ENCODE measurements at places on chromosomes 4 and X. TPM values are rescaled to one million over a fixed set of nuclear protein-coding genes. Genes with fewer than 3 reads are reported as not detected.

The DDX53 gene
- total RNA-seq = not detected

The ARMCX1 gene
- 11.0 TPM for total RNA-seq

The TMSB15A gene
- 6.1 TPM for total RNA-seq

The SPANXD gene
- total RNA-seq = not detected

The HERC5 gene
- 19.3 TPM for total RNA-seq

The PNMA3 gene
- total RNA-seq = 2.3 TPM

The CTBP1 gene
- 98.2 TPM for total RNA-seq

The SLC49A3 gene
- total RNA-seq = 1.2 TPM

The EMCN gene
- total RNA-seq = 7.9 TPM

DNA sequence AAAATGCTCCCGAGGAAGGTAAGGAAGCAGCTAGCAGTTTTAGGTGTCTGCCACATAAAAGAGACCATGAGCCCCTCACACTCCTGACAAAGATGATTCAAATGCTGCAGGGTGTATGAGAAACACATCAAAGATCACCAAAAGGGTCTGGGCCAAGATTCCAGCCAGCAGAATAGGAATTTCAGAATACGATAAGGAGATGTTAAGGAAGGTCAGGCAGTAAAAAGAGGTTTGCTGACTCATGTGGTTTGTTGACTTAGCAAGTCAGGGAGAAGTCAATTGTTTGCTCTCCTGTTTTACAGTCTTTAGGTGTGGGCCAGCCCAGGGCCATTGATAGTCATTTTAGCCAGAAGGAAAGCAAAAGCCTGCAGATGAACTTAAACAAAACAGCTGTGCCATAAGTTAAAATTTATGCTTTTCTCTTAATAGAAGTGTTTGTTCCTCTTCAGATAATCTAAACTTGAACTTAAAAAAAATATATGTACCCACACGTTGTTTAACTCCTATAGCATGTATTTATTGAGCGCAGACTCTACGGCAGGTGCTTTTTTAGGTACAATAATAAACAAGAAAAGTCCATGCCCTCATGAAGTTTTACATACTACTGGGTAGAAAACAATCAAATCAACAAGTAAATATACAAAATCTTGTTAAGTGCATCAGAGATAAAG lies 115.6 kb downstream of the CAMK2D start:
- DNase-seq = no peak

GRCh38 chrX:100717363-100717762 lies 14.6 kb downstream of the SYTL4 start:
- no peak for DNase-seq

DNA sequence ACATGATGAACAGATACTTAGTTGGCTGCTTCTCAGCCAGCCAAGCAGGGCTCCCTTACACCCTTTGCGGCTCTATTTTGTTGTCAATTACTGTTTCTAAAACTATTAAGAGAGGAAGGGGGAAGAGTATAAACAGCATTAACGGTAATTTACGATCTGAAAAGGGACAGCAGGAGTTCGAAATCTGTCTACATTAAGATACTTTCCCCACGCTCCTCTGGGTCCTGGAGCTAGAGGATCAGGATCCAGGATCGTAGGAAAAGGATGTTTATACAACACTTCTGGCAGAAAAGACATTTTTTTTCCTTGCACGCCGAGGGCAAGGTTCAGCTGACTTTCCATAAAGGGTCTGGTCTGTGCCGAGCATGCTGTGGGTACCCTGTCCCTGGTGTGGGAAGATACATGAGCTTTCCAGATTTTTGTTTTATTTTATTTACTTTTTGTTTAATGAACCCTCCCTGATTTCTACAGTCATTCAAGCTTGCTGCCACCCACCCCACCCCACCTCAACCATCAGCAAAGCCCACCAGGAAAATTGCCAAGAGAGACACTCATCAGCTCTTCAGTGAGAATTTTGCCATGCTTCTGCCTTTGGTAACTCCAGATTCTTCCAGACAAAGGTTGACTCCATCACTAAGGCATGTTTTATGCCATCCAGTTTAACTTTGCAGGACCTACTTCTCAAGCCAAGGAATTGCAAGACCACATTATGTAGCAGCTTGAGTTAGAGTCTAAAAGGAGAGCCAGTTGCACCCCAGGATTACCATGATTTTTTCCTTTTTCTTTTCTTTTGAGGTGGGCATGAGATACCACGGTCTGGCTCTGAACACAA lies 188.1 kb downstream of the QDPR start:
- DNase-seq = no peak

DNA sequence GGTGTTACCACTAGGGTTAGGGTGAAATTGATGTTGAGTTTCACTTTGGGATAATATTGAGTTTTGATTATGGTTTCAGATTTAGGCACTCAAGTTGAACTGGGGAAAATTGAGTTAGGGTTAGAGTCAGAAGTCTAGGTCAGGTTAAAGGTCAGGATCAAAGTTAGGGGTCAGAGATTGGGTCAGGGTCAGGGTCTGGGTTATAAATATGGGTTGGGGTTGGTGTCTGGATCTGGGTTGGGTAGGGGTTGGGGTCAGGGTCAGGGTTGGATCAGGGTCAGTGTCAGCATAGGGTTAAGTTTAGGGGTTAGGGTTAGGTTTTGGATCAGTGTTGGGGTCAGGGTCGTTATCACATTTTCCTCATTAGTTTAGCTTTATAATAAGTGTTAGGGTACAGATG lies 42.7 kb upstream of the IL9R start:
- no peak for DNase-seq

DNA sequence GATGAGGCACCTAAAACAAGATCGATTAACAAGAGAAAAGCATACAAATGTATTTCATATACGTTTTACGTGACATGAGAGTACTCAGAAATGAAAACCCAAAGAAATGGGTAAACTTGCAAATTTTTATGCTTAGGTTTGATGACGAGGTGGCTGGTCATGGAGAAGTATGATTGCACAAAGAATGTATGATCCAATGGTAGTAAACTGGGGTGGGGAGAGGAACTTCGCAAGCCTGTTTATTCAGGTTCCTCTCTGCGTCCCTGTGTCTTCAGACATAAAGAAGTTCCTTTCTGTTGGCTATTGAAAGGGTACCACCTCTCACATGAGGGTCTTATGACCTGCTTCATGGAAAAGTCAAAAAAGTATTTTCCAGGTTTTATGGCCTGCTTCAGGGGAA lies 309.2 kb downstream of the BCOR start:
- no peak for DNase-seq

DNA sequence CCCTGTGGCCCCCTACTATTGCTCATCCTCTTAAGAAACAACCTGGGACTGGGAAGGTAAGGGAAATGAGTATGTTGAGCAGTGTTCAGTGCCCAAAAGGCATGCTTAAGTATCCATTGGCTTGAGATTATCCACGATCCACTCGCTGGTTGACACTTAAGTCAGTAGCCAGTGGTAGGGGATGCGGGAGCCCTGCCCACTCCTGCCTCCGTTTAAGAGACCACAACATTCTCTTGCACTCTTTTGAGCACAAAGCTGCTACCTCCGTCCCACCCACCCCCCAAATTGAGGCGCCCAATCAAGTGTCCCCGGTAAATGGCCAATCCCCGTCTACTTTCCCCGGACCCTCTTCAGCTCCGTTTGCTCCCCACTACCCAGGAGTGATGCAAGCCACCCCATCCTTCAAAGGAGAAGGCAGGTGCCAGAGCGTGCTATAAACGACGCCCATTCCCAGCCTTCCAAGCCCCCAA lies 25.0 kb downstream of the UTP14A start:
- DNase-seq = no peak

- DNase-seq = no peak
These were observed 49.2 kb downstream of the DDX53 start for GRCh38 chrX:23048806-23049573.

DNA sequence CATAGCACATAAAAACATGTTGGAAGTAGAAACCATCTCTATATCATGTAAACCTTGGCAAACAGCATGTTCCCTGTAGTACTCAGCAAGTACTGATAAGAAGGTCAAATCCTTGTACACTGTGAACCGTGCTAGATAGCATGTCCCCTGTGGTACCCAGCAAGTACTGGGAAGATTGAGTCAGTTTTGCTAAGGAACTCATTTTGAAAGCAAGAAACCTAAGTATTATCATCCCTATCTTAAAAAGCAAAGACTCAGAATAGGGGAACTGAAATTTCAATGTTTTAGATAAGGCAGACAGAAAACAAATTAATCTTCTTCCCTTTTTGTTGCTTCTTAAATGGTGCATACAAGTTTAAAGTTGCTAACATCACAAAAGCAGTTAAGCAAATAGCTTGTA lies 180.2 kb downstream of the RBM46 start:
- DNase-seq = no peak

- no peak for DNase-seq
These were observed 127.8 kb upstream of the TBL1X start for GRCh38 chrX:9337046-9337445.

DNA sequence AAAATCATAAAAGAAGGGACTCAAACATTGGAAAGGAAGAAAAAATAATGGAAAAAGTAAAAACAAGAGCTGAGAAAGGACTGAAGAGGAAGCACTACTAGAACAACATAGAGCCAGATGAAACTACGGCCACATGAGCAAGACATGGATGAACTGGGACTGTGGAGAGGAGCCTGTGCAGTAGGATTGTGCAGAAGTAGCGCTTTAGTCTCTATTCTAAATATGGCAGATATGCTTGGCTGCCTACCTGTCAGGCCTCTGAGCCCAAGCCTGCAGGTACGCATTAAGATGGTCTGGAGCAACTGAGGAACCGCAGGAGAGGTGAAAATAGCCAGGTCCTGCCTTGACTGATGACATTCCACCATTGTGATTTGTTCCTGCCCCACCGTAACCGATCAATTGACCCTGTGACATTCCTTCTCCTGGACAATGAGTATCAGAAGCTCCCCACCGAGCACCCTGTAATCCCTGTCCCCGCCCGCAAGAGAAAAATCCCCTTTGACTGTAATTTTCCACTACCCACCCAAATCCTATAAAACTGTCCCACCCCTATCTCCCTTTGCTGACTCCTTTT lies 154.3 kb downstream of the CAMK2D start:
- no peak for DNase-seq

- peak; percentile 45 for DNase-seq
These were observed 77.7 kb downstream of the CC2D2A start for GRCh38 chr4:15547392-15547791.

All from thymus (tissue), 14 donors.